ENCODE measurements at places on chromosomes 5 and 9.

DNA sequence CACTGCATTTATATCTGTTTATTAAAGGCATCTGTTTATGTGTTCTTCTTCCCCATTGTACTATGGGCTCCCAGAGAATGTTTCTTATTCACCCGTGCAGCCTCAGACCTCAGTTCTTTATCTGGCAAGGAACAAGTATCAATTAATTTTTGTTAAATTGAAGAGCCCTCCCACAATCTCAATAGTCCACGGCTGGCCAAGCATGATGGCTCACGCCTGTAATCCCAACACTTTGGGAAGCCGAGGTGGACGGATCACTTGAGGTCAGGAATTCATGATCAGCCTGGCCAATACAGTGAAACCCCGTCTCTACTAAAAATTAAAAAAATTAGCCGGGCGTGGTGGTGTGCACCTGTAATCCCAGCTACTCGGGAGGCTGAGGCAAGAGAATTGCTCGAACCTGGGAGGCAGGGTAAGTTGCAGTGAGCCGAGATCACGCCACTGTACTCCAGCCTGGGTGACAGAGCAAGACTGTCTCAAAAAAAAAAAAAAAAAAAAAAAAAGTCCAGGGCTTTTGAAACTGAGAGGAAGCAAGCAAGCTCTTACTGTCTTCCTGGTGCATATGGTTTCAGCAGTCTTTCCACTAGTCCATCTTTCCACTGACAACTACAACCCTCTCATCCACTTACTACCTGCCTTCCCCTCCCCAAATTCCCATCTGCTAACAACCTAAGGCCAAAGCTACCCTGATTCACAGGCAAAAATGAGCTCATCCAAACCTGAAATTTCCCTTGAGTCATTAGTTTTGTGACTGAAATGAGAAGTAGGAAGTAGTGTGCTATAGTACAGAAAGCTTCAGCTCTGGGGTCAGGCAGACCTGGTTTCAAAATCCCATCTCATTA, 2.3 kb upstream of the HK3 start:
- no peak for DNase-seq

DNA sequence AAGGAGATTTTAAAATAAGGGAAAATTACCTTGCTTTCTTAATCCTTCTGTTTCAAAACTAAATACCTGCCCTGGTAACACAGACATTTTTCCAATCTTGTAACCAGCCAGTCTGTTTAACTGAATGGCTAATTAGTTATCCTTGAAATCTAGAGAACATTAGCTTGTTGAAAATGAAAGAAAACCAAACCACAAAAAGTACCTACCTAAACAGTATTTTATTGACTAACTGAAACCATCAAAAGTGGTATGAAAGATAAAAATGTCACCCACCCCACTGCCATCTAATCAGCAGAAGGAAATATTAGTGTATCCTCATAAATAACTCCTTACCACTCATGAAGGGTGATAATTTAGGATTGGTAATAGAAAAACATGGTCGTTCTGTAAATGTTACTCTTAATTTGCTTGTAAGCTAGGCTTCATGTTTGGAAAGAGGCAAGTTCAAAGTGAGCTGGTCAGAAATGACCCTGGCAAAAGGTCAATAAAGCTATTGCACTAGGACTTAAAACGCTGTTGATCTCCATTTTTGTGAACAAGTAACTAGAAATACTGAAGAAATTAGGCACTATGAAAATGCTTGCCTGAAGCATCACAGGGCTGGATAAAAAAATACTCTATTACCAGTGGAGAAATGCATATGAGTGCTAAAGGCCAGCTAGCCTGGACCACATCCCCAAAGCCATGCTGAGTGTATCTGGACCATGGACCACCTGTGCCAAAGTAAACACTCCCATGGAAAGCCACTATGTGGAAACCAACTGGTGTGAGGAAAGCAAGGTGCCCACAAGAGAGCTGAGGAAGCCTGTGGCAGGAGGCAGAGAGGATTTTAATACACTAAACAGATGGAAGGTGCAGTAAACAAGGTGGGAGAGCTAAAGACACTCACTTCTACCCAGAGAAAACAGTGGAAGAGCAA, 8.4 kb downstream of the SEMA5A start:
- no peak for DNase-seq

DNA sequence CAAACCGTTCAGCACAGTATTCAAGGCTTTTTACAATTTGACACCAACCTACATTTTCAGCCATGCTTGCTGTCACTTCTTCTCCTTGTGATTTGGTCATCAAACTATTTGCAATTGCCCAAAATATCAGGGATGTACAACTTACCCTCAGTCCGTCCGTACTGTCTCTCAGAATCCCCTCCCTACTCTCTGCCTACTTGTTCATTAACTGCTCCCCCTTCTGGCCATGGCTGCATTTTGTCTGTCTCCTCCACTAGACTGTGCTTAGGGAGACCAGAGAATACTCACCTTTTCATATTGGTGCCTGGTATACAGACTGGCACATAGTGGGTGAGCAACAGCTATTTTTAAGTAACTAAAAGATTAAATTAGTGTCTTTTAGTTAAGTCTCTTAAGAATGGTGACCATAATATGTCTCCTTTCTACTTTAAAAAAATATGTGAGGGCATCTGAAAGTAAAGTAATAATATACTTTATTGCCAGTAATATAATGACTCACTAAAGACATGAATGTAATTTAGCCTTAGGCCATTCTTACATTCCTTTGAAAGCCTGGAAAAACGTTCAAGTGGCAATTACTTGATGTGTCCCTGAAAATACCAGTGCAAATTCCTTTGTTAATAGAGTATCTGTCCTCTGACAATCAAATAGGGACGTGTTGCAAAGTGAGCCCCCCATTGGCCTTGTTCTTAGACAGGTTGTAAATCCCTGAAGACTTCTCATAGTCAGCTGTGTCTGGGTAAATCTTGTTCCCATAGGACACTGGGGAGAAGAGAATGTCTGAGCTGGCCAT, 27.8 kb downstream of the PRLR start:
- peak; percentile 36 for DNase-seq

- DNase-seq: no peak
Measured at GRCh38 chr5:95701074-95701473, 18.3 kb upstream of the SPATA9 start.

GRCh38 chr9:16441791-16442190, 428.7 kb downstream of the BNC2 start:
- no peak for DNase-seq

DNA sequence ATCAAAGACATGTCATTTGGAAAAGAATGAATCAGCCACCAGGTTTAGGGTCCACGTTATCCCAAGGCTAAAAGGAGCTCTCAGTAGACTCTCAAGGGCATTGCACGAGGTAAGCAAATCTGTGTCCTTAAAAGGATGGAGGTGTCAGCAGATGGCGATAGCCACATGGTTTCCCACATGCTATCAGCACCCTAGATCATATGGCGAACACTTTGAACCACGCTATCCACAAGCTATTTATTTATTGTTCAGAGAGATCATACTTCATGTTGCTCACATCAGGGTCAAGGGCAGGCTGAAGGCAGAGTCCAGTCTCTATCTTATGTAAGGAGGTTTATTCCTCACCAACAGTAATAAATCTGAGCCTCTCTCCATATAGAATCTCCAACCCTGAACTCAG, 43.7 kb downstream of the CDH6 start:
- DNase-seq: no peak

- DNase-seq: no peak
Measured at GRCh38 chr5:143262393-143263174, 140.9 kb downstream of the NR3C1 start.

DNA sequence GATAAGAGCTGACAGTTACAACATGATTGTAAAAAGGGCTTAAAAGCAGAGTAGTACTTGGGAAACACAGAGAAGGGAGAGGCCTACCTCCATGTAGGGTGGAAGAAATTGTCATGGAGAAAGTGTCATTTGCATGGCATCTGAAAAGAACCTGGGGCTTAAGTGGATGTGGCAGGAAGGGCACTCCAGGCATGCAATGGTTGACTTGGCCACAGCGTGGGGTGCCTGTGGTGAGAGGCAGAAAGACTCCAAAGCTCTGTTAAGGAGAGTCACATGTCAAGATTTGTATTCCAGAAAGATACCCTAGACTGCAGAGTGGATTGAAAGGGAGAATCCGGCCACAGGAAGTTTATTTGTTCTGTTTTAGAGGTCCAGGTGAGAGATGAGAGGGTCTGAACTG, 2.4 kb downstream of the POLR3G start:
- DNase-seq: no peak

DNA sequence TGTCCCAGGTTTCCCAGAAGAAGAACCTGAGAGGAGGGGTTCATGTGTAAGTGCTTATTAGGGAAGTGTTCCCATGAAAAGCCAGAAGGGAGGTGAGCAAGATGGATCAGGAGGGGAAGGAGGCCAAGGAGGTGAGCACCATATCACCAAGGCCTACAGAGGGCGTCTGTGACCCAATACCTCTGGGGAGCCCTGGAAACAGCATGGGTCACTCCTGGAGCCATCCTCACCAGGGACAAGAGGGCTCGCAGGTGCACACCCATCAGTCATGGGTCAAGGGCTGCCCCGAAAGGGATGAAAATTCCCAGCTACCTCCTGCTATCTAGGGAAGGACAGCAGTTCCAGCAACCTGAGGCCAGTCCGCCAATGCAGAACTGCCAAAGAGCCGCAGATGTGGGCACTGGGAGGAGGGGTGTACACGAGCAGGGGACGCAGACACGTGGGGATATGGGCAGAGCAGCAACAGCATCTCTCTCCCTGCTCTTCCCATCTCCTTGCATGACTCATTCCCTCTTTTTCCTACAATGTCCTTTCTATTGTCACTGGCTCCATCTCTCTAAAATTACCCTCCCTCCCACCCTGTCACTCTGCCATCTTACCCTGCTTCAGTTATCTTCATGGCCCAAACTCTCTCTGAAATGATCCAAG, 167.6 kb upstream of the FSTL4 start:
- no peak for DNase-seq

DNA sequence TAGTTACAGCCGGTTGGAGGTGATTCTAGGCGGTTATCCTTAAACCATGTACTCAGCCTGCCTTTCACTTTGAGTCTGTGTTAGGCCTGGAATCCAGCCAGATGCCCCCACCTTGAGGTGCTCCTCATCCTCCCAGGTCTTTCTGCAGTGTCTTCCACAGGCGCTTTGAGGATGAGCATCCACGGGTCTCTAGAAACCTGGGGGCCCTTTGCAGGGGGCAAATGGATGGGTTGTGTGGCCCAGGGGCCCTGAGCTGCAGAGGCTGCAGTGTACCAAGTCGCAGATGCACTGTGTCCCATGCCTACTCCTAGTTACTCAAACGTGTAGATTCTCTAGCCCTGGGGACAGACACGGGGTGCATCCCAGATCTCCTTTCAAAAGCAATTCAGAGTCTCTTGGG, 242.1 kb upstream of the IRX1 start:
- no peak for DNase-seq

DNA sequence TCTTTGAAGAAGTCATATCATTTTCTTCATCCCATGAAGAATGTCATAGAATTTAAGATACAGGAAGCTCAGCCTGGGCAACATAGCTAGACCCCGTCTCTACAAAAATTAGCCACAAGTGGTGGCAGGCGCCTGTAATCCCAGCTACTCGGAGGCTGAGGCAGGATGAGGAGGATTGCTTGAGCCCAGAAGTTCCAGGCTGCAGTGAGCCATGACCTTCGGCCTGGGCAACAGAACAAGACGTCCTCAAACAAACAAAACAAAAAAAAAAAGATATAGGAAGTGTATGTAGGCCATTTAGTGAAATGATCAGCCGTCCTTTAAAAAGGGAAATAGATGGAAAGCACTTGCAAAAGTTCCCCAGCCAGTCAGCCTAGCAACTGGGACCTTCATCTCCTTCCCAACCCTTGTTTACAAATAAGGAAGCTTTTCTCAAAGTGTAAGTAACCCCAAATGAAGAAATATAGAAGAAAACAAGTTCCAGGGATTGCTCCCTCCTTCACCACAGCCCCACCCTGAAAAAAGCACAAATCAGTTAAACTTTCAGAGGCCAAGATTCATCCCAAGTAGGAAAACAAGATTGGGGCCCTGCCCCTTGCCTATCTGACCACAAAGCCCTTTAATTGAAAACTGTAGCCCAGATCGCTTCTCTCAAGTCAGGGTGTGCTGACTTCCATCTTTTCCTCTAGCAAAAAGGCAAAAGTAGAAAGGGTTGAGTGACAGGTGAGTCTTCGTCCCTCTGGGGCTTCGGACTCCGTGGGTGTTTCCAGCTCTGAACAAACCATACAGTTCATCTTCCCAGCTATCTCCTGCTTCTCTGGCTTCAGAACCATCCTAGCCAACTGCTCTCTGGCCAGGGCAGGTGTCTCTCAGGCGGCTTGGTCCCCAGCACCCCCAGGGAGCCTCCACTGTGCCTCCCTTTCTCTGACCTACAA, 1.2 kb downstream of the SLC31A2 start:
- DNase-seq: no peak

DNA sequence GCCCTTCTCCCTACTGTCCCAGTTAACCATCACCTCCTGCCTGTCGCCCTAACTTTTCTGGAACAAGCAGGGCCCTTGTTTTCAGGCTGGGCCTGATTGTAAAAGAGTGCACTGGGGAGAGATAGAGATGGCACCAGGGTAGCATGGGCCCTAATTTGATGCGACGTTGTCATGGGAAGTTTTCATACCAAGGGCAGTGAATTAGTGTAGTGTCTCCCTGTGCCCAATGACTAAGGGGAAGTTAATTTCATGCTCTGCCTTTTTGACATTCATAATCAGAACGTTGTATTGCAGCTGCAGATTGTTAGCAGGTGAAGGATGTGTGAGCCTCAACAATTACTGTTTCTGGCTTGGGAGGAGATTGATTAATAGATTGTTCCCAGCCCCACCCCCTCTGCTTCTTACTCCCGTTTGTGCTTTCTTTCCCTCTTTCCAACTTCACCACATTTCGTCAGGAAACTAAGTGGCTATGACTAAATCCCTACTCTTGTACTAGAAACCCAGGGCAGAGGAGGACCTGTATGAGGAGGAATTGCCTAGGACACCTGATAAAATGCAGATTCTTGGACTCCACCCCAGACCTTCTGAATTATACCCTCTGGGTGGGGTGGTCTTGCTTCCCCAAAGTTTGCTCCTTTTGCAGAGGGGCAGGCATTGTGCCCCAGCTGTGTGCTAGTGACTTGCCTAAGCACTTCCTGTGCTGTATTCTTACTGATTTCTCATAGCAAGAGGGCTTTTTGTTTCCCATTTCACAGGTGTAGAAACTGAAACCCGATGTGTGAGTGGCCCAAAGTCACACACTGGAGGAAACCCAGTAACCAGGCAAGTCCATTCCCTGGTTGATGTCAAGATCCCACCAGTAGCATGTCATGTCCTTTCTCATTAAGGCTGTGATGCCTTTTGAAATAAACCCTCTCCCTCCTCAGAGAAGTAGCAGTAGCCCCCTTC, 56.3 kb downstream of the DAB2IP start:
- peak; percentile 37 for DNase-seq

DNA sequence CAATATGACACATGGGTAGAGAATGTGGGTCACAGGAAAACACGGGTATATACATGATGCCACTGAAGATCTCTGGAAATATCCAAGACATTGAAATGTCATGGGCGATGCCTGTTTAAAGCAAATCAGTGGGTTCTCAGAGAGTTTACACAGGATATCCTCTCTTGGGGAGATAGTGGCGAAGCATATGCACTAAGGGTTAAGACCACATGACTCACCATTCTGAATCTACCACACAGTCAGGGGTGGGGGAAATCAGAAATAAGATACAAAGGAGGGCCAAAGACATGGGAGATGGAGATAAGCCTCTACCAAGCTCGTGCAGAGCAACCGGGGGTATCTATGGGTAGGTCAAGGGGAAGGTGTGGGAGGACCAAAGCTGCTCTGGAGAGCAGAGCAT, 58.8 kb downstream of the SH3PXD2B start:
- DNase-seq: no peak

Data from germinal center (tissue), 1 donor.